CD4-positive, alpha-beta T cell (primary cell): ENCODE measurements at places on chromosomes 4 and X.

- no peak for DNase-seq
Measured at GRCh38 chr4:68907788-68908700, 43.6 kb downstream of the UGT2A3 start.

DNA sequence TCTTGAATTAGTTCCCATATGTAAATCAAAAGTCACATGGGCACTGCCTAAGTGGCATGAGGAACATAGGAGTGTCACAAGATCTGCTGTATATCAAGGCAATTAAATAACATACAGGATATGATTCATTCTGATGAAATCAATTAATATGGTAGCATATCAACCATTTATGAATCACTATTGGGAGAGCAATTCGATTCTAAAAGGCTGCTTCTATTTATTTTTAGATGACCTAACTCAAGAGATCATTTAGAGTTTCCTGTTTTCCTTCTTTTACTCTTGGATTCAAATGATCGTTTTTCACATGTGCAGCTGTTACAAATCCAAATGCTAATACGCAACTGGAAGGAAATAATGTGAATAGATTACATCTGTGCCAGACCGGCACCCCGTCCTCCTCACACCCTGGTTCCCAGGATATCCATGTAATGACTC is 81.9 kb downstream of the HCCS start:
- DNase-seq, result no peak

GRCh38 chrX:109858602-109859341 is 125.7 kb upstream of the ACSL4 start:
- no peak for DNase-seq

- no peak for DNase-seq
Measured at GRCh38 chr4:82691431-82691830, 107.2 kb downstream of the SCD5 start.

DNA sequence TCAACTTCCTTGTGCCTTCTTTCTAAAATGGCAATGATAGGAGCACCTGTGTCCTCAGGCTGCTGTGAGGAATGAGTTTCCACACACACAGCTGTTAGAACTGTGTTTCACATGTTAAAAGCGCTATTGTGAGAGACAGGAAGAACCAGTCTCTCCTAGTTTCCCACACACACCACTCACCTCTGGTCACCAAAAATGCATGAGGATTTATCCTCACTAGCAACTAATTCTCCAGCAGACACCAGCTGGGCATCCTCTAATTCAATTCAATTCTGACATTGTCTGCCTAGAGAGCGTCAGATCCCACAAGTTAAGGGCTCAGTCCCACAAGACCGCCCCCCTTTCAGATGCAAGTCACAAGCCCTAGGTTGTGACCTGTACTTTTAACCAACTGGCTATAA is 29.0 kb upstream of the SLC2A9 start:
- no peak for DNase-seq

- DNase-seq, result no peak
Measured at GRCh38 chrX:18920079-18920478, 63.8 kb downstream of the PHKA2 start.

DNA sequence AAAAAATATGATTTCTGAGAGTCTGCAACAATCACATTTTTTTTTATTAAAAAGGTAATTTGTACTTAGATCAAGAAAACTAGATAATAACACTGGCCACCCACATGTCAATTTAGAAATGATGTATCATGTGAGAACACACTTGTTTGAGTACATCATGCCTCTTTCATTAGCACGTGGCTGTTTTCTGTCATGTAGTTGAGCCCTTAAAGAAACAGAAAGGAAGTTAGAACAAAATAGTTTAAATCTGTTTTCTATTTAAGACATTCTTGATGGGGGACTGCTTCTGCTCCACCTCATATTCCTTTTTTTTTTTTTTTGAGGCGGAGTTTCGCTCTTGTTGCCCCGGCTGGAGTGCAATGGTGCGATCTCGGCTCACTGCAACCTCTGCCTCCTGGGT is 207.5 kb downstream of the NSUN7 start:
- DNase-seq, result no peak

DNA sequence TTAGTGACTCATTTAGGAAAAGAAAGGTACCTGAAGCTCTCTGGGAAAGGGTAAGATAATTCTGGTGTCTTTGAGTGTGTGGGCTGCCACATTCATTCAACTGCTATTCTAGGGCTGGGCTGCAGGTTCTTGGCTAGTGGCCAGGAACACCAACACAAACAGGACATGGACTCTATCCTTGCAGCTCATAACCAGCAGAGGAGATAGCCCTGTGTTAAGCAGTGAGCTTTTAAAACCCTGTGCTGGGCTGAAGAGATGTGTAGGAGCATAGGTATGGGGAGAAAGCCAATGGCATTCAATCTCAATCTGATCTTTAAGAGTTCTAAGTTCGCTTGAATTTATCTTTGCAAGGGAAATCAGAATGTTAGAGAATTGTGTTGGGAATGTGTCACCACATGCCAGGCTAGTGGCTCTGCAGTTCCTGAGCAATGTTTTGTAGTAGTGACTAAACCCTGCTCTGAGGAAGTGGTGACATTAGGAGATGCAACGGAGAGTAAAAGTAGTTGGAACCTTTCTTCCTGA is 39.2 kb downstream of the SGMS2 start:
- DNase-seq, result no peak

DNA sequence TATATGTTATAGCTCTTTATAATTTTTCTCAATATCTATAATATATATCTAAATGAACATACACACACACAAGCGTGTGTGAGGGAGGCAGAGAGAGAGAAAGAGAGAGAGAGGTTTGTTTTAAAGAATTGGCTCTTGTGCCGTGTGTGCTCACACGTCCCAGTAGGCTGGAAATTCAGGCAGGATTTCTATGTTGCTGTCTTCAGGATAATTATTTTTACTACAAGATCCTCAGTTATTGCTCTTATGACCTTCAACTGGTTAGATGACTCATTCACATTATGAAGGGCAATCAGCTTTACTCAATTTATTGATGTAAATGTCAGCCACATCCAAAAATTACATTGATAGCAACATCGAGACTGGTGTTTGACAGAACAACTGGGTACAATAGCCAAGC is 1520.7 kb upstream of the PCDH7 start:
- no peak for DNase-seq

DNA sequence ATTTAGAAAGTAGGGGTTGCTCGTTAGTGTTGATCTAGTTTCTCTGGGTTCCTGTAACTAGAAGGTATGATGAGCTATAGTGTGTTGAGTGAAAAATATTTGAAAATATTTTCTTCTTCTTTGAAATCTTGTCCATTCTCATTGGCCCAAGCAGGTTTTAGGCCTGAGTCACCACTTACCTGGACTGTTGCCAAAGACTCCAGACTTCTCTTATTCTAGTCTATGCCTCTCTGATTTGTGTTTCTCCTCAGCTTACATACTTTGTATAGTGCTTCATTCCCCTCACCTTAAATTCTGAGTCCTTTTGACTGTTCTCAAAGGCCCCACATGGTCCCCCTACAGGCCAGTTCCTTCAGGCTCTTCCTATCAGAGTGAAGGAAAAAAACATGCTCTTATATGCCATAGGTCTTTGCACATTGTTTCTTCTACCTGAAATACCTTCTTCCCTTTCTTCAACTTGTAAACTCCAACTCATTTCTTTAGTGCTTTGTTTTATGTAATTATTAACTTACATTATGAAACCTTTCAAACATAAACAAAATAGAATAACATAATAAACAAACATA is 258.2 kb downstream of the PPP1R2C start:
- DNase-seq, result no peak

GRCh38 chrX:12946406-12946805 is 28.5 kb upstream of the TMSB4X start:
- DNase-seq, result no peak

DNA sequence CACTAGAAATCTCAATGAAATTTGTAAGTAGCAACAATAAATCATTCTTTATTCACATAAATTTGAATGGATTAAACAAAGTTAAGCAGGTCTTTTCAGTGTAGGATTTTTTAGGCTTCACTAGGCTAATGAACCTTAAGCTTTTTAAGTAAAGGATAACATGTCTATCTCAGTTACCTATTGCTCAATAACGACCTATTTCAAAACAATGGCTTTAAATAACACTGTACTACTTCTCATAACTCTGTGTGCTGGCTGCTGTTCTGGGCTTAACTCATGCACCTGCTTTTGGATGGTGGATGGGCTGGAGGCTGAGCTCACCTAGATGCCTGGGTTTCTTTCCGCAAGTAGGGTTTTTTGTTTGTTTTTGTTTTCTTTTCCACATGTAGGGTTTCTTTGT is 495.0 kb upstream of the SLIT2 start:
- DNase-seq, result no peak

DNA sequence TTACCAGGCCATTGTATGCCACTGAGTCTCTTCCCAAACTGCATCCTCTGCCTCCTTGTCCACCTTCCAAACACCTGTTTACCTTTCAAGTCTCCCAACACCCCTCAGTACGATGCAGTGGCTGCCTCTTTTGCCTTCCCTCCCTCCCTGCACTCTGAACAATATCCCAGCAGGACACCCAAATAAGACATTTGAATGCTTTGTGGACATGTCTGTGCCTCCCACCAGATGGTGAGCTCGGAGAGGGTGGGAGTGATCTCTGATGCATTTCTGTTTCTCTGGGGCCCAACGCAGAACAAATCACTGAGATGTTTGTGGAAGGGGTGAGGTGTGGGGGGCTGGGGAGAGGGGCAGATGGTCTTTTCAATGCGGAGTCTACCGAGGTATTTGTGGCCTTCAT is 33.4 kb downstream of the PJA1 start:
- DNase-seq, result no peak

- no peak for DNase-seq
Measured at GRCh38 chr4:95263391-95263790, 285.4 kb downstream of the UNC5C start.

- DNase-seq, result no peak
Measured at GRCh38 chr4:76801621-76802235, 96.2 kb downstream of the SOWAHB start.

DNA sequence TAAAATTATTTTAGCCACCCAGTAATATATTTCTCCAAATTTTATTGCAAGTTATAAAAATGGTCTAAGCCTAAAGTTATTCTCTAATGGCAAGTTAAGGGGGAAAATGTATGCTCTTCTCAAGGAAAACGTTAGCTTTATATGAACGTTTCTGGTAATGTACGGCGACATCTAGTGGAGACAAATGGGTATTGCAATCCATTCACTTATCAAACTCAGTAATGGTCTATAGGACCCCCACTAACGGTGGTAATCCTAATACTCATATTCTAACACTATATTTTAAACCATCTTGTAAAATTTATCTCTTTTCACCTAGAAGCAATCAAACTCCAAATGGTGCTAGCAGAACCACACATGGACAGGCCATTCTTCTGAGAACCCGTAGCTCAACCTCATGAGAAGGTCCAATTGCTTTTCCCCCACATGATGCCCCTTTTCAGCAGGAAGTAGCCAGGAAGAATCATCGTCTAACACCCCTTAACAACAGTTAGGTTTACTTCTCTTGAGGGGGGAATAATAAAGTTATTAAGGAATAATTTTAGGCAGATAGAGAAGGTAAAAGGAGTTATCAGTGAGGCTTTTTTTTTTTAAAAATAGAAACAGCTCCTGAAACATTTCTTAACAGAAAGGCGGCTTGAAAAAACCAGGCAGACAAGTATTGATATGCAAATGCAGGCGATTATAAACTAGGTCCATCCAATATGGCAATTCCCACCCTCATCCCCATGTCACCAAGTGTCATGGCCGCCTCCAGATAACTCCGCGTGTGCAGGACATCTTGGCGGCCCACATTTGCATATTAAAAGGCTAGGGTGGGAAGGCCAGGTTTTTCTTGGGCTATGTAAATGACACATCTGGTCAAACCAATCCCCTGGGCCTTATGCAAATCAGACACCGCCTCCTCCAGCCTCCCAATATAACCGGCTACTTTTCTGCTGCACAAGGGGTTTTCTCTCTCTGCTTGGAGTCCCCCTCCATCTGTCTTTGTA is 35.0 kb downstream of the NUDT11 start:
- no peak for DNase-seq

DNA sequence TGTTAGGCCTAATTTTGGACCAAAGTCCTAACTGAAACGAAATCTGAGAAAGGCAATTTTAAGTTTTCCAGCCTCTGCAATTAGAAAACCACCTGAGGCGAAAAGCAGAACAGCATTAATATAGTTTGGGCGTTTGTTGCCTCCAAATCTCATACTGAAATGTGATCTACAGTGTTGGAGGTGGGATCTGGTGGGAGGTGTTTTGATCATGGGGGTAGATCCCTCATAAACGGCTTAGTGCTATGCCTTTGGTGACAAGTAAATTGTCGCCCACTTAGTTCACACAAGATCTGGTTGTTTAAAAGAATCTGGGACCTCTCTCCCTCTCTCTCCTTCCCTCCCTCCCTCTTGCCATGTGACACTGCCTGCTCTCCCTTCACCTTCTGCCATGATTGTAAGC is 5.7 kb downstream of the FAM241A start:
- no peak for DNase-seq

GRCh38 chr4:23455456-23456158 is 434.2 kb downstream of the PPARGC1A start:
- no peak for DNase-seq

DNA sequence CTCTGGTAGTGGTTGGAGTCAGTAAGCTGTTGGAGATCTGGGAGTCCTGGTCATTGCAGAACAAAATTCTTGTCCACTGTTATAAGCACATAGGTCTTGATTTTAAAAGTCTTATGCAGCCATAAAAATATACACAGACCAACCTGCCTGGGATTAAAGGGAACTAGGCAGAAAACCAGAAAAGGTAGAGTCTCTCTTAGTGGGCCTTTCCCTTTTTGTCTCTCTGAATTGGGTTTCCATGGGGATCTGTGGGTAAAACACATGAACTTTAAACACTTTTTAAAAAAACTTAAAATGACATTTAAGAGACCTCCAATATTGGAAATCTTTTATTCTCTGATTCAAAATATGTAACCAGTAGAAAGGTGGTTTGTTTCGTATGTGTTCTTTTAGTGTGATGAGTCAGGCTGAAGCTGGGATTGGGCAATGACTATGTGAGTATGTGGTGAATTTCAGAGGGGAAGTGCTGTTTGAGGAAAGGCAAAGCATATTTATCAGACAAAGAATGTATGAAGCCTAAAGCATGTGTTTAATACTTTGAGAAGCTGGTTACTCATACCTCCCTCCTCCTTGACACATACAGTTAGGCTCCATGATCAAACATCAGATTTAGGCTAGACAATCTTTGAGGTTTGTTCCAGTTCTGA is 29.6 kb downstream of the SLC16A2 start:
- no peak for DNase-seq

DNA sequence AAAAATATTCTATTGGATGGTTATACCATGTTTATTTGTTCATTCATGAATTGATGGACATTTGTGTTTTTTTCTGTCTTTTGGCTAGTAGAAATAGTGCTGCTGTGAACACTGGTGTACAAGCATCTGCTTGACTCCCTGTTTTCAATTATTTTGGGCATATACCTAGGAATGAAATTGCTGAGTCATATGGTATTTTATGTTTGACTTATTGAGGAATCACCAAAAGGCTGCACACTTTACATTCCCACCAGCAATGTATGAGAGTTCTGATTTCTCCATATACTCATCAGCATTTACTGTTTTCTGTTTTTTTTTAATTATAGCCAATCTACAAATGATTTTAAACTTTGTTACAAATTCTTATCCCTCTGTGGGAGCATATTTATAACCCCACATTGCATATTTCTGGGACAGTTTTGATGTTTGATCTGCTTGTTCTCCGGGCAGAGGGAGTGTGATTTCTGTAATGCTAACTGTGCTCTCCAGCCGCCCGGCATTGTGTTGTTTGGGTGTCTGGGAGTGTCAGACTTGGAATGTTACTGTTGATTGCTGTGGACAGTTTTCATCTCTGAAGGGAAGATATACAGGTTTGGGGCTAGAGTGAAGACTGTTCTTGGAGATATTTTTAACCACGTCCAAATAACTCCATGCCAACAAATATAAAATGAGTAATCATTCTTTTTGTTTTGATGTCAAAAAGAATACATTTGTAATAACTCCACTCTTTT is 60.5 kb upstream of the PGRMC2 start:
- DNase-seq, result no peak
